ENCODE measurements at places on chromosomes 7 and 10.

DNA sequence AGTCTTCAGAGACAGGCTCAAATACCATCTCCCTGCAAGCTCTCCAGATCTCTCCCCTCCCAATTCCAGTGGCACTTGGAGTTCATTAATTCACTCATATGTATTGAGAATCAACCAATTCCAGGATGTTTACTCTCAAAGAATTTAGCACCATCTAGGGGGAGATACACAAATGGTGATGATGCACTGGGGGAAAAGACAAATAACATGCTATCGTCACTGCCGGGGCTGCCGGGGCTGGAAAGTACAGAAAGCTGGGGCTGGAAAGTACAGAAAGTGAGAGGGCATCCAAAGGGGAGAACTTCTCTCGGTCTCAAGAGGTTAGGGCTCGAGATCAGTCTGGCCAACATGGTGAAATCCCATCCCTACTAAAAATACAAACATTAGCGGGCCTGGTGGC lies 118.7 kb downstream of the MKX start:
- DNase-seq = no peak

- no peak for DNase-seq
Observed at GRCh38 chr7:134254311-134254710, 62.4 kb downstream of the SLC35B4 start.

DNA sequence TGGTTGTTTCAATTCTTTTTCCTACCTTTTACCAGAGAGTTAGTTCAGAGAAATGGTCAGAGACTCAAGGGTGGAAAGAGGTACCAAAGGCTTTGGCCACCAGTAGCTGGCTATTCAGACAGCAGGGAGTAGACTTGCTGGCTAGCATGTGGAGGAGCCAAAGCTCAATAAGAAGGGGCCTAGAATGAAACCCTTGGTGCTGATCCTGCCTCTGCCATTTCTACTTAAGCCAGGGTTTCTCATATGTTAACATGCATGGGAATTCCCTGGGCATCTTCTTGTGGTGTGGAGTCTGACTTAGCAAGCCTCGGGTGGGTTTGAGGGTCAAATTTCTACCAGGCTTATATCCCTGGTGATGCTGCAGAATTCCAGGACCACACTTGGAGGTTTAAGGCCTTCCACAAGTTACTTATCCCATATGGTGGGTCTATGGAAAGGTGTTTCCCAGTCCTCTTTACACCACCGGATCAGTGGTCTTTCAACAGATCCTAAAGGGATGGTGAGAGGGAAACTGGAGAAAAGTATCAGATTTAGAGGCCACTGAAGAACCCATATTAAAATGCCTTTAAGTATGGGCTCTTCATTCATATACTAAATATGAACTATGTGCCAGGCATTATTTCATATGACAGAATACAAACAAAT lies 3.2 kb downstream of the IL6 start:
- no peak for DNase-seq

GRCh38 chr10:78584681-78585080 lies 484.1 kb upstream of the ZMIZ1 start:
- no peak for DNase-seq

- no peak for DNase-seq
Observed at GRCh38 chr10:72167118-72167517, 48.7 kb upstream of the ANAPC16 start.

- no peak for DNase-seq
Observed at GRCh38 chr10:27865221-27865635, 119.6 kb upstream of the MKX start.

- DNase-seq = no peak
Observed at GRCh38 chr10:24992512-24993133, 23.3 kb downstream of the ENKUR start.

- no peak for DNase-seq
Observed at GRCh38 chr10:69736886-69737641, 64.6 kb upstream of the COL13A1 start.

DNA sequence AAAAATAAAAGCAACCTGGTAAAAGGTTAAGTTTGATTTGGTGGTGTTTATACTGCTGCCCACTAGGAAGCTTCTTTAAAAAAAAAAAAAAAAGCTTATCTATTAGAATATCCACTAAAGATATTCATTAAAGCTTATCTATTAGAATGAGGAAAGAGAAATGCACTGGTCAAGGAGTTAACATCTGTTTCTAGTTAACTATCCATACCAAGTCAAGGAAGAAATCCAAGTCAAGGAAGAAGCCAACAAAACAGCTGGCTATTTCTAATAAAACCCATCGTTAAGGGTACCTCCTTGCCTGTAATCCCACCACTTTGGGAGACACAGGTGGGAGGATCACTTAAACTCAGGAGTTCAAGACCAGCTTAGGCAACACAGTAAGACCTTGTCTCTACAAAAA lies 82.6 kb downstream of the JMJD1C start:
- DNase-seq = no peak

- DNase-seq = no peak
Observed at GRCh38 chr7:37181550-37181932, 267.1 kb downstream of the ELMO1 start.

DNA sequence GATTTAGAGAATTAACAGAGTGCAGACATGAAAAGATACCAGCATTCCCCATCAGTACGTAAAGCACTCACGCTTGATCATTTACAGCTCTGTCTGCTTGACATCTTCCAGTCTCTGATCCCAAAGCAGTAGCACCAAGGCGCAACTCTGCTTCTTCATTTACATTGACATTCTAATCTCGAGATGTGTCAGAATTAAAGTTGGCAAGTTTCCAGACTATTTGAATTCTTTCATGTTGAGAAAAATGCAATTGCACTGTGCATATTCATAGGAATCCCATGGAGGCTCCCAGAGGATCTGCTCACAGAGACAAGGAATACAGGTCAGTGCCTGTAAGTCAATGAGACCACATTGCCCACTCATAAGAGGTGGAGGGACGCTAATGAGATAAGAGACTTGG lies 183.9 kb downstream of the LRRN3 start:
- DNase-seq = no peak

DNA sequence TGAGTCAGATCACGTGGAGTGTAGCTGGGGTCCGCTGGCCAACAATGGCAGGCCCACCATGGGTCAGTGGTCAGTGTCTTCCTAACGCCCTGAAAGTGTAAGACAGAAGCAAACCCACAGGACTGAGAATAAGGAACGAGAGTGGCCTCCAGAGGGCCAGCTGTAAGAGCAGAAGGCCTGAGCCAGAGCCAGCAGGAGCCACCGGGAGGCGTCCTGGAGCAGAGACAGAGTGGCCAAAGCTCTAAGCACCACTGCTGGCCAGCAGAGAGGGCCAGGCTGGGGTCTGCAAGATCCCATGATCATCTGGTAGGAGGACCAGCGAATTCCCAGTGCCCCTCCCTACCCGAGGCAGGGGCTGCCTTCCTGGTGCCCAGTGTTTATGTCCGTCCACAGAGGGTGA lies 9.2 kb downstream of the CCDC201 start:
- DNase-seq = no peak

DNA sequence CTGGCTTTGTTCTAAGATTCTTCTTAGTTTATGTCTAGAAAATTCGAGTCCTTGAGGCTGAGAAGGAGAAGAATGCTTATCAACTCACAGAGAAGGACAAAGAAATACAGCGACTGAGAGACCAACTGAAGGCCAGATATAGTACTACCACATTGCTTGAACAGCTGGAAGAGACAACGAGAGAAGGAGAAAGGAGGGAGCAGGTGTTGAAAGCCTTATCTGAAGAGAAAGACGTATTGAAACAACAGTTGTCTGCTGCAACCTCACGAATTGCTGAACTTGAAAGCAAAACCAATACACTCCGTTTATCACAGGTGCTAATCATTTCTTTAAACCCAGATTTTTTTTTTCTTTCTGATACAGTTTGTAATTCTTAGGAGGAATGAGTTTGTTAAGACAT lies 6.7 kb downstream of the CEP55 start:
- DNase-seq = no peak

DNA sequence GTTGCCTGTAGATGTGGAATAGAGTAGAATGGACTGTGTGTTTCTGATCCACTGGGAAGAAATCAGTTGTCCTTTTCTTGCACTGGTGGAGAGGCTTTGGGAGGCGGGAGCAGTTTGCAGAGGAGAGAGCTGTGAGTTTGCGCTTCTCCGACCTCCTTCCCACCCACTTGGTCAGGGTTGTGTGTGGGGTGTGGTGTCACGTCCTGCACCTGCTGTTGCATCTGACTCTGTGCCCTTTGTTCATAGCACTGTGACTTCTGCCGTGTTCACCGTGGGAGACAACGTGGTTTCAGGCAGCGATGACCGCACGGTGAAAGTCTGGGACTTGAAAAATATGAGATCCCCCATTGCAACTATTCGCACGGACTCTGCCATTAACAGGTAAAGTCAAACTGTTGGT lies 67.8 kb downstream of the WDR37 start:
- DNase-seq = no peak

DNA sequence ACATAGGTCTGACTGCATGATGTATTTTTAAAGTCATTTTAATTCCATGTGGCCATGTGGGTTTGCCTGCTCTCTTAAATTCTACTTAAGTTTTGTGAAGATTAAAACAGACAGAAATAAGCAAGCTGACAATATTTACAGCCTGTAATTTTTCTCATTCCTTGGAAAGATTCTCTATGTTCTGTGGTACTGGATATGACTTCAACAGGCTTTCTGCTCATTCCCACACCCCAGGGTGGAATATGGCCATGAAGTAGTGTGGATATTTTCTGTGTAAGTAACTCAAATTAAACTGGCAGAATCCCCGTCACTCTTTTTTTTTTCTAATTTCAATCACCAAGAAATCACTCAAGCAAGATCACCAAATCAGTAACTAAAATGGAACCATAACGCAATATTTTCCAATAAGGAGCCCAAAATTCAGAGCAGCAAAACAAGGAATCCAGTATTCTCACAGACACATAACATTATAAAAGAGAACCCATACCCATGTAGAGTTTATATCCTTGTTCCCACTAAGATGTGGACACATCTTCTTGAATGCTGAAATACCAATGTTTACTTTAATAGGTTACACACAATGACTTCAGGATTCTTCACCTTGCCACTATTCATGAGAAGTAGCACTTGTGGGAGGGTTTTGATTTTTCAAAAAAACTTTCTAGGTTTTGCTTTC lies 5.7 kb downstream of the HOXA5 start:
- no peak for DNase-seq

DNA sequence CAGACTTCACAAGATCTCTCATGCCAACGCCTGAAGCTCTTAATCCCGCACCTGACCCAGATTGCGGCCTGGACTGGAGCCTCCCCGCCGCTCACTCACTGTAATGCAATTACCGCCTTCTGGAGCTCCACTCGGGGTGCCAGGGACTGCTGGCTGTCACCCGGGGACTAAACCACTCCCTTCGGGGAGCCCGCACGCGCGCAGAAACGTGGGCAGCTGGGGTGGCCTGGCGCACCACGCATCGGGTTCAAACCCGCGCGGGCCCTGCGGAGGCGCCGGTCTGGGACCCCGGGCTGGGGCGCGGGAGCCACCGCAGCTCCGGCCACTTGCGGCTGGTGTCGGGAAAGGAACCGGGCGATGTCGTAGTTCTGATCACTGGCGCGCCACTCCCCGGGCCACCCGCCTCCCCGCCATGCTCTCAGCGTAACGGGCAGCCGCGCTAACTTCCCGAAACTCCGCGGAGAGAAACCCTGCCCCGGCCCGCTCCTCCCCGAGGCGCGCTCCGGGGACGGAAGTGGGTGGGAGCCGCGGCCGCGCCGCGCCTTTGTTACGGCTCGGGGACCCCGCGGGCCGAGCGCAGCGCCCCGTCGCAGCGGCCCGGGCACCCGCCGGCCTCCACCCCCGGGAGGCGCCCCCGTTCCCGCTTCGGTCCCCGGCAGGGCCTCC lies 100.3 kb upstream of the SVIL start:
- no peak for DNase-seq

GRCh38 chr7:86970986-86971385 lies 88.5 kb downstream of the ELAPOR2 start:
- DNase-seq = no peak

DNA sequence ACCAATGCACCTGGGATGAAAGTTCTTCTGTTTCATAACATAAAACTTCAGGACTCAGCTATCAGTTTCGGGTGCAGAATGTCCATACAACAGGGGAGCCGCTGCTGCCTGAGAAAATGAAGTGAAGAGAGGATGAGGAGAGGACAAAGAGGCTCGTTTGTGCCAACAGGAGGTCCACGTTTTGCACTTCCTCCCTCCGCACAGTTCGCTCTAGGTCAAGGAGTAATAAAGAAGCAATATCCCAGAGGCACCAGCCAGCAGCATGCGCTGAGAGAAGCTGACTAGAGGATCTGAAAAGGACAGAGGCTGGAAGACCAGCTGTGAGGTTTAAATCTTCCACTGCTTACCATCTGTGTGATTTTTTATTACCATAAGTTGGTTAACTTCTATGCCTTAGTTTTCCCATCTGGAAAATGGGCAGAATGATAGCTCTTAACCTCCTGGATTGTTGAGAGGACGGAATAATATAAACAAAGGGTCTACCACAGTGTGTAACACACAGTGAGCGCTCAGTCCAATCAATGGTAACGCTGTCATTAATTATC lies 709 bp downstream of the GPAM start:
- DNase-seq = no peak

GRCh38 chr7:134692344-134692705 lies 45.7 kb downstream of the BPGM start:
- no peak for DNase-seq

GRCh38 chr10:4867109-4867519 lies 41.1 kb downstream of the AKR1E2 start:
- DNase-seq = no peak

DNA sequence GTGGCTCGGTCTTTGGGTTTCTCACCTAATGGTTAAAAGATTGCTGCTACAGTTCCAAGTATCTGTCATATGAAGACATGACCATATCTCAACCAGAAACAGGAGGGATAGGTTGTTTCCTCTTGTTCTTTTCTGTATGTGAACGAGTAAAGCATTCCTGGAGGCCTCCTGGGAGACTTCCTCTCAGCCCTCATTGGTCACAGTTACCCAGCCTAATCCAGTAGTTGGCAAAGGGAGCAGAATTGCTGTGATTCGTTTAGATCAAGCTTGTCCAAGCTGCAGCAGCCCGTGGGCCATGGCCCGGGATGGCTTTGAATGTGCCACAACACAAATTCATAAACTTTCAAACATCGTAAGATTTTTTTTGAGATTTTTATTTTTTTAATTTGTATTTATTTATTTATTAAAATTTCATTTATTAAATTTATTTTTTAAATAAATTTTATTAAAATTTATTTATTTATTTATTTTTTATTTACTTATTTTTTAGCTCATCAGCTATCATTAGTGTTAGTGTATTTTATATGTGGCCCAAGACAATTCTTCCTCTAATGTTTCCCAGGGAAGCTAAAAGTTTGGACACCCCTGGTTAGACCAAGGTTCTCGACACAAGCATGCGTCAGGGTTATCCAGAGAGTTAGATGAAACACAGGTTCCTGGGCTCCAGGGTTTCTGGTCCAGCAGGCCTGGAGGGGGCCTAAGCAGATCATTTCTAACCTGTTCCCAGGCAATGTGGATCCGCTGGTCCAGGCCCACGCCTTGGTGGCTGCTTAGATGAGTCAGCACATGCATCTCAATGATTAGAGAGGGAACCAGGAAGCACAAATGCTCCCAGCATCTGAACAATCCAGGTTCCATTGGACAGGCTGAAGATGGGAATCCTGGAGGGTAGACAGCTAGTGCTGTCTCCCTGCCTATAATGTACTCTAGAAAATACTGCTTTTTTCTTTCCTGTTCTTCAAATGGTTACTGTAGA lies 25.6 kb downstream of the CDC123 start:
- DNase-seq = no peak

GRCh38 chr10:10722422-10722821 lies 295.2 kb upstream of the CELF2 start:
- no peak for DNase-seq
